ENCODE measurements at places on chromosomes 11 and 22. TPM values are rescaled to one million over a fixed set of nuclear protein-coding genes. Genes with fewer than 3 reads are reported as not detected.
A peak's percentile ranks its signal among the peaks of the same experiment; 100 is the strongest.

Gene RAB36
- 24.2 TPM for total RNA-seq

Gene C11orf91
- total RNA-seq = not detected

DNA sequence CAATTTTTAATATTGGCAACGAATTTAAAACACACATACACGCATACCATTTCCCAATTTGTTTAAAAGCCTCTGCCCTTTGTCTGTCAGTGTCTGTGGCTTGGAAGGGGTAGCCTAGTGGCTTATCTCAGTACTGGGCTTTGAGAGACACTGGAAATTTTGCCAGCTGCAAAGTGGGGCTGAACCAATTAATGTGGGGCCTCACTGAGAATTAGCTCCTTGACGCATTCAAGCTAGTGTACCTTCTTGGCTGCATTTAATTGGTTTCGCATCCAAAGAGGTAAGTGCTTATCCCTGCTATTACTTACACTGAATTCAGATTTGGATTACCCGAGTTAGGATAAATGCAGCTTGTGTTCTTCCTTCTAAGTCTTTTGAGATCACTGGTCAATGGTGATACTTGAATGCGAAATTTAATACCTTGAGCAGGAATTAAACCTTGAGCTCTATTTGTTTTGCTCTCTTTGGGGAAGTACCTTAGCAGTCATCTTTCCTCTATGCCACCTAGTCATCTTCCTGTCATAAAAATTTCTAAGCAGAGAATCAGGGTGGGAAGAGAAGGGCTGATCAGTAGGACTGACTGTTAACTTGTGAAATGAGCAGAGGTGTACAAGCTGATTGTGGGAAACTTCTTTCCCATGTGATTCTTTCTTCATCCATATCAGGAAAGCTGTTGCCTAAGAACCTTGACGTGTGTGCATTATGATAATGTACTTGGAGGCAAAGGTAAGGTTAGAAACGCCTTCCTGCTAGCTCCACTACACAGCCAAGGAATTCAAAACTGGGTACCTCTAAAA, 187.7 kb upstream of the E2F8 start:
- DNase-seq = no peak

GRCh38 chr22:44379817-44380755, 67.3 kb upstream of the SHISAL1 start:
- DNase-seq = no peak

- no peak for DNase-seq
Observed at GRCh38 chr11:3183523-3183922, 18.4 kb upstream of the OSBPL5 start.

Gene OR4A16
- not detected for total RNA-seq

GRCh38 chr22:40218152-40218551, 40.4 kb downstream of the TNRC6B start:
- no peak for DNase-seq

DNA sequence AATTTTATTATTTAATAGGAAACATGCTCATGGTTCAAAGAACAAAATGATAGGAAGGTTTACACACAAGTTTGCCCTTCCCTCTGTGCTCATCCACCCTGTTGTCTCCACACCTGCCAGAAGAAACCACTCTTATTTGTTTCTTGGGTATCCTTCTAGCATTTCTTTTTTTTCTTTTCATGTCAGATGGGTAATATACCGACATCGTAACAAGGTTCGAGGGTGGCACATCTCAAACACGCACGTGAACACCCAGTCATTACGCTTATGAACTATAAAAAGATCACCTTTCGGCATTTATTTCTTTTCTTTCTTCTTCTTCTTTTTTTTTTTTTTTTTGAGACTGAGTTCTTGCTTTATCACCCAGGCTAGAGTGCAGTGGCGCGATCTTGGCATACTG, 70.5 kb downstream of the UBASH3B start:
- DNase-seq = no peak

- no peak for DNase-seq
Observed at GRCh38 chr22:38432264-38432663, 22.7 kb downstream of the KCNJ4 start.

DNA sequence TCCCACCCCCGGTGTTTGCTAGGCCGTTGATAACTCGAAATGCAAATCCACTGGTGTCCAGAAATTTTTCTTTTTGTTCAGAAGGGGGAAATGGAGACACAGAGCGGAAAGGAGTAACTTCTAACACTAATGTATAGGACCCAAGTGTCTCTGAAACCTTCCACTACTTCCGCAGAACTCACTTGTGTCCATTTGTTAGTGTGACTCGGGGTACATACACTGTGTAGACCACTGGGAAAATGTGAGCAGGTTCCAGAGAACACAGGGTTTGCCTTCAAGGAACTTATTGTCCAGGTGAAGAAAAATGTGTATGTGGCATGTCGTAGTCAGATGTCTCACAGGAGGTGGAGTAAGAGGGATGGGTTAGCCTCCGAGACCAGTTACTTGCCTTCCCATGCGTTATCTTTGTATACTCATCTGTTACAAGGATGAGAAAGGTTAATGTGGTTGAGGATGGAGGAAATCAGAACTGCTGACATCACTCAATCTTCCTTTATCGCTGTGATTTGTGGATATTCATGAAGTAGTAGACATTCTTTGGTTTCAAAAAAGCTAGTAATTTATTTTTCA, 857 bp downstream of the ARCN1 start:
- DNase-seq = no peak

Gene OR52N4
- 0.83 TPM for total RNA-seq

Gene VPREB1
- total RNA-seq = not detected

- DNase-seq = no peak
Observed at GRCh38 chr22:24379536-24379935, 47.9 kb upstream of the ADORA2A start.

GRCh38 chr11:71263386-71263785, 11.0 kb upstream of the SHANK2 start:
- DNase-seq = no peak

DNA sequence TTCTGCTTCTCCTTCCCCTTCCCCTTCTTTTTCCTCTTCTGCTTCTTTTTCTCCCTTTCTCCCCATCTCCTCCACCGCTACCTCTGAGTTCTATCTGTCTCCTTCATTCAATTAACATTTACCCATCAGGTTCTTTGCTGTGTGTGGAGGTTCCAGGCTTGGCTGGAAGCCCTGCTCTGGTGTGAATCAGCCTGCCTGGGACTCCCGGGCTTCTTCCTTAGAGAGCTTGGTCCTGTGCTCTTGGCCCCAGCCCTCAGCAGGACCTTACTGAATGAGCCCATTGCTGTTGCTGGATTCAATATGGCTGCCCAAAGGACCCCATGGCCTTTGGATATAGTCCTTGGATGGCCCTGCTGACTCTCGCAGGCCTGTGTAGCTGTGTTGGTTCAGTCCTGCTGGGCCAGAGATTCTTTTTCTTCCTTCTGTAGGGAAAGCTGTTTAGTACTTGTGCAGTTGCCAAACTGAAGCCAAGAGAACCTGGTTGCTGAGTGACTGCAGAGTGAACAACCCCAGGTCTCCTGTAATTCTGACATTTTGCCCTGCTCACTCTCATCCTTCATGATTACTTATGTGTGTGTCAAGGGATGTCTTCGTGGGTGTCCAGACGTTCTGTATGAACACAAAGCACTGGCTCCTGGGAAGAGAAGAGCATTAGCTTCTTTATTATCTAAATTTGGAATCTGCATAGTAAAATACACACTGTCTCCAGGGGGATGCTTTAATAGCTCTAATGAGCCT, 81.0 kb upstream of the ZBED5 start:
- no peak for DNase-seq

DNA sequence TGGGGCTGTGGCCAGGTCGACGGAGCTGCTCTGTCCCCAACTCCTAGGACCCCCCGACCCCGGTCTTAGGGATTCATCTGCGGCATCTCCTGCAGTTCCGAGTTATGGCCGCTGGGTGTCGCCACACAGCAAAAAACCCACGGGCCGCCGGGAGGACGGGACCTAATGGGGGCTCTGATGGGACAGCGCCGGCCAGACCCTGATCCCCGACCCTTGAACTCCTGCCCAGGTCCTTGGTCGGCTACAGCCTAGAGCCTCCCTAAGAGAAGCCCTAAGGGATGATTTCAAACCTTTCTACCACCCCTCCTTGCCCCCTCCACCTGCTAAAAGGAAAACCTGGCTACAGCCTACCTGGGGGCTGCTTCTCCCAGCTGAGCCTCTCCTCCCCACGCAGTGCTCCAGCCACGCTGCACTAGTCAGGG, 30.8 kb upstream of the LRRC10B start:
- DNase-seq = peak; percentile 35

- no peak for DNase-seq
Observed at GRCh38 chr11:86443415-86443814, 68.7 kb downstream of the CCDC81 start.

DNA sequence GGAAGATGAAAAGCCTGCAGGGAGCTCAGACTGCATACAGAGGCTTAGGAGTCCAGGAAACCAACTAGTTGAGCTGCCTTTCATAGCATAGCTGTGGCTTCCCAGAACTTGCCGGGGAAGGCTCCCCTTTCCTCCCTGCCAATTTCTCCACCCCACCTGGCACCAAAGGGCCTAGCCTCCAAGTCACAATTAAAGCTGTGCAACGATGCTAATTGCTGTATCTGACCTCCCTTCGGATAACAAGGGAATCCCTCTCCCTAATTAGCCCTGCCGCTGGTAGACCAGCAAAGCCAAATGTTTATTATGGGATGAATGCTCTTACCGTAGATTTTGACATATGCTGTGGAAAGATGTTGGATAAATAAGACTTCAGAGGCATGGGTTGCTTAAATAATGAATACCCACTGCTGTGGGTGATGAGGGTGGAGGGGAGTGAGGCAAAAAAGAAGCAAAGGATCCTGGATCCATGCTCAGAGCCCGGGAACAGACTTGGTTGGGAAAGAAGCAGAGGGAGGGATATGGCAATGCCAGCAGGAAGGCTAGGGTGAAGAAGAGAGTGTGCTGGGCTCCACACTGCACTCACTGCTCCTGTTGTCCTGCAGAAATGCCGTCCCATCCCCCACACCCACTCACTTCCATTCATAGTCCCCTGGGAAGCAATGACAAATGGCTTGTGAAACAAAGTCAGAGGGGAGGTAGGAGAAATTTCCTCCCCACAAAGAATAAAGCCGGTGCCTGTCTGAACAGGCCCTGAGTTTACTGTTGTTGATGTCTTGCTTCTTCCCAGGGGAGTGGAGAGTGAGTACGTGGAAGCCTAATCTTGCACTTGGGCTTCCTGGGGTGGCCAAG, 608.1 kb upstream of the CADM1 start:
- no peak for DNase-seq

DNA sequence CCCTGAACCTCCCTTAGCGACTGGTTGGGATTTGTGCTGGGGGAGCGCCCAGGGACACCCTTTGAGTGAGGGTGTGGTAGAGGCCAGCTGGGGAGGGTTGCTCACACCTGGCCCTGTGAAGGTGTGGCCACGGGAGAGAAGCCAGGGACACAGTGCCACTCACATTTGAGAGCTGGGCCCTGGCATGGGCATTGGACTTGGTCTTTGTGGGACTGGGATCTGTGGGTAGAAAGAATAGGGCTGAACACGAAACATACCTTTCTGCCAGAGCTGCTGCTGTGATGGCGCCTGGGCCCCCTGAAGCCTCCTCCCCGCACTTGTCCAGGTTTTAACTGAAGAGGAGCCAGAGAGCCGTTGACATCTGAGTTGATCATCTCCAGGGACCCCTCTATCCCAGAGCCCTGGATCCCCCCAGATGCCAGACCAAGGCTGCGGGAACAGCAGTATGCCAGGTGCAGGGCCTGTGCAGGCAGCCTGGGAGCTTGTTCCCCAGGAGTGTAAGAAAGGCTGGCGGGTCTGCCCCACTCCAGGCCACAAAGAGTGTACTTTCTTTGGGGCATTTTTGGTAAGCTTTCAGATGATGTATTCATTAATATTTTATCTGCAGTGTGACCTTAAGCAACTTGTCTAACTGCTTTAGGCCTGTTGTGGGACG, 284.1 kb downstream of the TBC1D22A start:
- DNase-seq = no peak
